ENCODE measurements at places on chromosomes 5 and 9.

DNA sequence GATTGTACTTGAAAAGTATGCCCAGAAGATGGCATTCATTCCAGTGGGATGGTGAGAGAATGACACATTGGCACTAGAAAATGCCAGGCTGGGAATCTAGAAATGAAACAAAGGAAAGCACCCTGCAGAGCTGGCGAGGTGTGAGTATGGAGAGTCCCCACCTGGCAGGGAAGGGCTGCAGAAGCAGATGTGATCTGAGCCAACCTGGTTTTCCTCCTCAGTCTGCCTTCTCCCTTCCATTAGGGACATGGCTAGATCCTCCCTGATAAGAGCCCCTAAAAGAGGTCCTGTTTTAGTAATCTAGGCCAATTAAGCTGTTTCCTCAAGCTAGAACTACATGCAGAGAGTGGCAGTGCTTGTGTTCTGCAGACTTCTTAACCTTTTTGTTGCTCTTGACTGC is 24.7 kb upstream of the TNFSF15 start:
- no peak for DNase-seq

GRCh38 chr9:35520364-35520710 is 30.4 kb downstream of the RUSC2 start:
- DNase-seq, result no peak

GRCh38 chr5:169746147-169746694 is 109.1 kb downstream of the DOCK2 start:
- no peak for DNase-seq

DNA sequence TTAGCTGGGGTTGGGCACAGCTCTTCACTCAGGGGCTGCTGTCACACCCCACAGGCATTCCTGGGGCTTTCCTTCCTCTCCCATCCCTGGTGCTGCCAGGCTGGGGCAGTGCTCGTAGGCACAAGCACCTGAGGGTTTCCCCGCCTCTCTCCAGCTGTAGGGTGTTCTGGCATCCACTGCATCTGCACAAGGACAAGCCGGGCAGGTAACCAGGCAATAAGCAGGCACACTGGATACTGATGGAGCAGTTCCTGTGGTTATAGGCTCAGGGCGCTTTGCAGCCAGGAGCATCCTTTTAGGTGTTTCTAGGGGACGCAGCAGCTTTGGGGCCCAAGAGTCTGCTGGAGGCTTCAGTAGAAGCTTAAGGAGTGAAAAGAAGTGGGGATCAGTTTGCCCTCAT is 56.8 kb downstream of the ARHGEF37 start:
- no peak for DNase-seq

- DNase-seq, result no peak
Observed at GRCh38 chr5:133469846-133470245, 142.5 kb downstream of the FSTL4 start.

DNA sequence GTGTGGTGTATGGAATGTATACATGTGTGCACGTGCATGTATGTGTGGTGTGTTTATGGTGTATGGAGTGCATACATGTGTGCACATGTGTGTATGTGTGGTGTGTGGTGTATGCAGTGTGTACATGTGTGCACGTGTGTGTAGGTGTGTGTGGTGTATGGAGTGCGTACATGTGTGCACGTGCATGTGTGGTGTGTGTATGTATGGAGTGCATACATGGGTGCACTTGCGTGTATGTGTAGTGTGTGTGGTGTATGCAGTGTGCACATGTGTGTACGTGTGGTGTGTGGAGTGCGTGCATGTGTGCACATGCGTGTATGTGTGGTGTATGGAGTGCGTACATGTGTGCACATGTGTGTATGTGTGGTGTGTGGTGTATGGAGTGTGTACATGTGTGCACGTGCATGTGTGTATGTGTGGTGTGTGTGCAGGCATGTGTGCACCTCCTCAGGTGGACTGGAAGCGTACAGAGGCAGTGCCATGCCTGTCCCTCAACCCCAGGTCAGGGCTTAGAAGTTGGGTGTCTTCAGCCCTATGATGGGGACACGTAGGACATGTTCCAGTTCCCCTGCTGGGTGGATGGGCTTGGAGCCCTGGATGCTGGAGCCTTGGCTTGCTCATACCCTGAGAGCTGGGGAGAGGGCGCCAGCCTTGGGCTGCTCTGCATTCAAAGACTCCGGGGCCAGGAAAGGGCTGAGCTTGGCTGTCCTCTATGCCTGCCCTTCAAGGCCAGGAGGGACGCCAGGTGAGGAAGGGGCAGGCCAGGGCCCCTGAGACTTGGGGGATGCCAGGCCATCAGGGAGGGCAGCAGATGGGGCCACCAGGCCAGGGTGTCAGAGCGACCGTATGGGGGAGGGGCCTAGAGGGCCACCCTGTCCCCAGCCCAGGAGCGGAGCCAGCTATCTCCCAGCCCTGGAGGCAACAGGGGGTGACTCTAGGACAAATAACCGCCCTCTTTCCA is 12.2 kb downstream of the MYMK start:
- DNase-seq, result no peak

DNA sequence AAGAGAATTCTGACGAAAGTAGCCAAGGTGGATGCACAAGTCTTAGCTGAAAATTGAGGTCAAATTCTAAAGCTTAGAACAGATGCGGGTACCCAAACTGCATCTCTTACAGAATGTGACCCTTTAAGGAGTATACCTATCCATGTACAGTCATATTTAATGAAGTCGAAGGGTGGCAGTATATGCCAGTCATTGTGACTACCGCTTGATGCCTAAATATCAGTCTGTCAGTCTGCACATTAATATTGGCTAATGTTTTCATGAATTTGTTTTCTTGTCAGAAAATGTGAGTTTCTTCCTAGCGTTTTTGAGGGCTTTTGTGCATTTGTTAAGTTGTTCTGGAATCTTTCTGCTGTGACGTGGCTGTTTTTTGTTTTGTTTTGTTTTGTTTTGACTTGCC is 264.5 kb upstream of the ELAVL2 start:
- no peak for DNase-seq

DNA sequence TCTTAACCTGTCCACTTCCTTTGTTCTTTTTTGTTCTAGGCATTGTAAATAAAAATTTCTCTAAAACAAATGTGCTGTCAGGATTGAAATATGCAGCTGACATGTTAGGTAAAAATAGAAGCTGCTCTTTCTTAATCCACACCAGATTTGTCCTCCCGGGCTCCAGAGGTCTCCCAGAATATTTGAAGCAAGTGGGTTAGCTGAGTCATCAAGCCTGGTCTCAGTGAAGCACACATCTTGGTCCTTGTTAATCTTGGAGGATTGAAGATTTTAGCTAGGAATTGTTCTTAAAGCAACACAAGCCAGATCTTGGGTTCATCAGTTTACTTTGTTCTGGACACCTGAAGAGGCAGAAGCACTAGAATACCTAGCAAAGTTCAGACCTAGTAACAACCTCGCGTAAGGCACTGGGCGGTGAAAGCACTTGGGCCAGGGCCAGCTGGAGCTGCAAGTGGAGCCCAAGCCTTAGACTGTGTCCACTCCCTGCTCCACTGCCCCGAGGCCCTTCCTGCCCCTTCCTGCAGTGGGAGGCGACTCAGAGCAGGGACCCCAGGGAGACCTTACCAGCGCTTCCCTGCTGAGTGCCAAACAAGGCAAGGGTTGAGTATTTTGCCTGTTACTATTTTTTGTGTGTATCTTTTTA is 36.5 kb downstream of the HABP4 start:
- no peak for DNase-seq

DNA sequence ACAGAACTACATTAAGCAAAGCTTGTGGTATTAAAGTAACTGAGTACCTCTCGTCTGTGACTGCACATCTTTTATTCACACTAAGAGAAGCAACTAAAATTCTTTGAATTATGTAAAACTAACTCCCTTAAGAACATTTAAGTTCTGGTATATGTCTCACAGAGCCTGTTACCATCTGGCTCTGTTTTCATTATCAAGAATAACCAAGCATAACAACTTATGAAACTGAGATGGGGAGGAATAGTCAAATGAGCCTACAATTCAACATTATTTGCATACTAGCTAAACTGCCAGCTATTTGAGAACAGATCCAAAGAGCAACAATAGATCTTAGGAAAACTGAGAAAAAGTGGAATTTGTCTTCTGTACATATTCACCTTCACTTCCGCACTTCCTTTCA is 25.3 kb upstream of the ISOC1 start:
- no peak for DNase-seq

GRCh38 chr5:11390291-11390767 is 513.9 kb downstream of the CTNND2 start:
- DNase-seq, result no peak

- DNase-seq, result no peak
Observed at GRCh38 chr9:111411266-111411665, 72.9 kb downstream of the ECPAS start.

GRCh38 chr5:145668714-145669113 is 166.4 kb downstream of the PRELID2 start:
- no peak for DNase-seq

- no peak for DNase-seq
Observed at GRCh38 chr5:94191604-94192003, 426.8 kb downstream of the KIAA0825 start.

DNA sequence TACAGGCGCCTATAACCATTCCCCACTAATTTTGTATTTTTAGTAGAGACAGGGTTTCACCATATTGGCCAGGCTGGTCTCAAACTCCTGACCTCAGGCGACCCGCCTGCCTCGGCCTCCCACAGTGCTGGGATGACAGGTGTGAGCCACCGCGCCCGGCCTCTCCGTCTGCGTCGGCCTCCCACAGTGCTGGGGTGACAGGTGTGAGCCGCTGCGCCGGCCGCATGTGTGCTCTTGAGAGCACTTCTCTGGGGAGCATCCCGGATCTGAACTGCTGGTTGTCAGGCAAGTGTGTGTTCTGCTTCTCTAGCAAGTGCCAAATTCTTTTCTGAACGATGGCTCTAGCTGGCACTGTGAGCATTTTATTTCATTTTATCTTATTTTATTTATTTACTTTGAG is 3.7 kb upstream of the ENTPD2 start:
- DNase-seq, result no peak

DNA sequence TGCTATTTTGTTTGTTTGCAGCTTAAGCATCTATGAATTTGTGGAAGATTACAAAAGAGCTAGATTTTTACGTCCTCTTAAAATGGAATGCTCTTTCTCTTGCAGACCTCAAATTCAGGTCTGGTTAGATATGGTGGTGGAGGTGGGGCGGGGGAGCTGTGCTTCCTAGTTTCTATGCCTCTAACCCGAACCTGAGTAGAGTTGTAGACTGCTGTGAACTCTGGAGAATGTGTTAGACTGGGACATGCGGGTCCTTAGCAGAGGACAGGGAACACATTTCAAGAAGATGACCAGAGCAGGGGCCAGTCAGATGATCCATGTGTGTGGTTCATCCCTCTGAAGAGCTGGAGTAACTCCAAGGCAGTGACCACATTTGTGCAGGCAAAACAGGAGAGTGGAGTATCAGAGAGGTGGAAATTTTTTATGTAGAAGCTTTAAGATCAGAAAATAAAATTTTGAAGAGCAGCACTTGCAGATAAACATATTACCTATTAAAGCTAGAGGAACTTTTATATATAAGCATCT is 154.9 kb downstream of the FAM174A start:
- no peak for DNase-seq

GRCh38 chr5:36630201-36631145 is 24.1 kb downstream of the SLC1A3 start:
- DNase-seq, result no peak

DNA sequence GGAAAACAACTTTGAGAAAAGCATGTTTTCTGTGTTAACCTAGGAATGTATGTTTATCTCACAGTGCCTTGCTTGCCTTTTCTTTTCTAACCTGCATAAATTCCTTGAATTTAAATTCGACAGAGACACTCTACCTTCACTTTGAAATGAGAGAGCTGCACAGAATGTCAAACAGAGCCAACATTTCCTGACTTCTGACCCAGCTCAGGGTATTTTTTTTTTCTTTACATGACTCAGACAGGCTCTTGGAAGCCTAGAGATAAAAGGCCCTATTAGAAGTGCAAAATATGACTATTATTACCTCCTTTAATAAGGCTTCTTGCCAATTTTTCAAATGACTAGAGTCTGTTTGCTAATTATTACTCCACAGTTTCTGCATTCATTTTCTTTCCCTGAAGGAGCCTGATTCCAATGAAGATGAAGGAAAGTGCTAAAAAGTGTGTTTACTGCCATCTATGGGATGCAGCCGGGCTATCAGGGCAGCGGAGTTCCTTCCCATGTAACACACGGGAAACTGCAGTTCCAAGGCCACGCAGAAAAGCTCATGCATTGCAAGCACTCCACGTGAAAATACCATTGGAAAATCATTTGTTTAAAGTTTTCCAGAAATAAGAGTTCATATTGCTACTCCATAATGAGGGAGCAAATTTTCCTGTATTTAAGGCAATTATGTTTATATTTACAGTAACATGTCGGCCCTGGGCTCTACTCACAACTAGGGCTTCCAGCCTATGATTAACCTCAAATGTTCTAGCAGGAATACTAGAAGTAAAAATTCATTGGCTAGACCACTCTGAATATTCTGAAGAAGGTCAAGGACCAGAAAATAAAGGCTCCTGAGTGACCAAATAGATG is 485.6 kb downstream of the ZSWIM6 start:
- DNase-seq, result peak; percentile 40

- no peak for DNase-seq
Observed at GRCh38 chr5:68749631-68750030, 344.2 kb upstream of the SLC30A5 start.

- DNase-seq, result no peak
Observed at GRCh38 chr9:6759185-6759977, 1.6 kb downstream of the KDM4C start.

- DNase-seq, result no peak
Observed at GRCh38 chr5:173530547-173530946, 85.9 kb downstream of the BOD1 start.

DNA sequence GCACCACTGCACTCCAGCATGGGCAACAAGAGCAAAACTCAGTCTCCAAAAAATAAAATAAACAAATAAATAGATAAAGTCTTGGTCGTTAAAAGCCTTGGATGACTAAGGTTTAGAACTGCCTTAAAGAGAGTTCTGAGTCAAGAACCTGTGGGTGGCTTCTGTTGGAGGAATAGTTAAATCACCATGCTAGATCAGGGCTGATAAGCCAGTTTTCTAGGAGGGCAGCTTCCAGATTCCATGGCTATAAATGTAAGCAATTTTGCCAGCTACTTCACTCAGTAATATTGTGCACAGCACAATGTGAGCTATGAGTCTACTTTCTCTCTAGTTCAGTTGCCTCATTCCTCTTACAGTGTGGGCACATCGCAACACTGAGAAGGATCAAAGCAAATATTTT is 242.1 kb upstream of the NUDT12 start:
- DNase-seq, result no peak

GRCh38 chr9:22649384-22649783 is 202.8 kb downstream of the DMRTA1 start:
- DNase-seq, result no peak
